ENCODE measurements at places on chromosomes 4 and X.
A peak's percentile ranks its signal among the peaks of the same experiment; 100 is the strongest.

DNA sequence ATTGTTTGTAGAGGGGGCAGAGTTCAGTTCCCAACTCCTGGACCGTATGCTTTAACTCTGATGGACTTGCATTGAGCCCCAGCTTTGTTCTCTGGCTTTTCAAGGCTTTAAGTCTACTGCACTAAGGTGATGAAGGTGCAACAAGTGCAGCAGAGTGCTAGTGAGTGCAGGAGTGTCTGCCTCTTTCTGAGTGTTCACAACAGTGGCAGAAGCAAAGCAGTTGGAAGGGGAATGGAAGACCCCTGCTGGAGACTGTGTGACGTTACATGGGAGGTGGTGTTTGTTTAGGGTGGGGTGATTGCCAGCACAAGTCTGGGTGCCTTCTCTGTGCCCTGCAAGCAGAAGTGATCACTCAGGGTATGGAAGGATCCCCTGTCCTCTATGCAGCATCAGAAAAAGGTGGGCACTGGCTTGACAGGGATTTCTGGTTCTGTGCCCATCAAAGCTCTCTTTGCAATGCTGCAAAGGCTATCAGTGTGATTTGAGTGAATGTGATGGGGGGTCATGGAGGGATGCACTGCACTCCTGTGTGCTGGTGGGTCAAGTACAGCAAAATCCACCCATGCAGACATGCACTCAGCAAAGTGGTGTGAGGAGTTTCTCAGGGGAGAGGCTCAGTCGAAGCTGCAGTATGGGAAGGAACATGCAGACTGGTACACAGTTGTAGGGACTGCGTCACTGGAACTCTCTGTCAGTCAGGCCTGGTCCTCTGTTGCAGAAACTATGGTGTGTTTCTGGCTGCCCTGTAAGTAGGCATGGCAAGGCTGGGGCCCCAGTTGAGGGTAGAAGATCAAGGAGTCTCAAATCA is 70.9 kb upstream of the UGT2B7 start:
- no peaks in the 10 kb centered on the region for H3K36me3 ChIP-seq
- no peak overlapping the region for H3K4me3 ChIP-seq
- no peak for DNase-seq

DNA sequence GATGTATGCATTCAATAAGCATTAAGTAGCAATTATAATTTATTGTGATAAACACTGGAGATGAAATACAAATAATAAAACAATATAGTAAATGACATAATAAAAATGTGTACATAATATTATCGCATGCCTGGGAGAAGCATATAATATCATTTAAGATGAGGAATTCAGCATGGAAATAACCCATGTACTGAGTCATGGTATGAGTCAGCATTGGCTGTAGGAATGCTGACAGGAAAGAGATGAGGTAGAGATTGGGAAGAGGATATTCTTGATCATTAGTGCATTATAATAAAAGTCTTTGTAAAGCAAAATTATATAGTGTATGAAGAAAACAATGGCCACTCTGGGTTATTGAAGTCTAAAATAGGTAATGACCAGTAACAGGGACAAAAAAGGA is 82.8 kb downstream of the MAGEB10 start:
- no peaks in the 10 kb centered on the region for H3K36me3 ChIP-seq
- H3K27ac ChIP-seq = no peak overlapping the region

GRCh38 chr4:24933684-24934275 is 20.9 kb upstream of the CCDC149 start:
- no peak for DNase-seq
- H3K36me3 ChIP-seq = no peaks in the 10 kb centered on the region

DNA sequence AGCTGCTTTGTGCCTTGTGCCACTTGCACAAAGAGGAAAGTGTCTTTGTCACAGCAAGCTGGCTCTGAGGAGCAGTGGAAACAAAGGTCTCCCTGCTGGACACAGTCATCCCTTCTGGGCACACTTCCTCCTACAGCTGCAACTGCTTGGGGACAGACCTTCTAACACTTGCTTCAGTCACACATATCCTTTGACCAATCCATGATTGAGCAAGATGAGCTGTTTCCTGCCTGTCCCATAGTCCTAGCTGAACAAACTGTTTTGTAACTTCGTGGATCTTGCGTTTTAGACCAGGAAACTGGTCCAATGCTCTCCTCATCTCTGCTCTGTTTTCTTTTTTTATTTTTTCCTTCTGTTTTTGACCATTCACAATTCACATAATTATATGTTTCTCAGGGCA is 98.5 kb downstream of the RRAGB start:
- no peaks in the 10 kb centered on the region for H3K36me3 ChIP-seq
- no peak for DNase-seq
- H3K27ac ChIP-seq = no peak overlapping the region
- no peaks in the 10 kb centered on the region for H3K27me3 ChIP-seq

GRCh38 chrX:115898382-115899001 is 272.1 kb upstream of the AGTR2 start:
- no peaks in the 10 kb centered on the region for H3K36me3 ChIP-seq
- no peaks in the 10 kb centered on the region for H3K4me1 ChIP-seq
- H3K27me3 ChIP-seq = no peaks in the 10 kb centered on the region
- H3K27ac ChIP-seq = no peak overlapping the region

DNA sequence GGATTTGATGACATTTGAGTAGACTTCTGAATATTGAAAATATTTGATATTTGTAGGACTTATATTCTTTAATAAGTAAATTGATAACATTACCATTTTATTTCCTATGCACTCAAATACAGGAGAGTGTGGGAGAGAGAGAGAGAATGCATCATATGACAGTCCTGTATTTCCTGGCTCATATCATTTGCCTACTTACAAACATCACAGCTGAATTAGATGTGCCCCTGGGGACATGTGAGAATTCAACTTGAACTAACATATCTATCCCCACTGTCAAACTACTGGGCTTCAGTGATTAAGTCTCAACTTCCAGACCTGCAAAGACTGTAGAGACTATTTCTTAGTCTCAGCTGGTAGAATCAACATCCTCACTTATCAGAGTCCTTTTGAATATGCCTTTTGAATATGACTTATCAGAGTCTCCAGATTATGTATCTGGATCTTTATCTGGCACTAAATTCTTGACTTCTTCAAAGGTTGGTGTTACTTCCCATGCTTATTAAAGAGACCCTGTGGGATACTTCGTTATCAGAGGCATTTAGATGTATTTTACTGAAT is 75.5 kb downstream of the PABPC4L start:
- H3K36me3 ChIP-seq = no peaks in the 10 kb centered on the region
- no peaks in the 10 kb centered on the region for H3K4me1 ChIP-seq
- H3K27me3 ChIP-seq = no peaks in the 10 kb centered on the region

DNA sequence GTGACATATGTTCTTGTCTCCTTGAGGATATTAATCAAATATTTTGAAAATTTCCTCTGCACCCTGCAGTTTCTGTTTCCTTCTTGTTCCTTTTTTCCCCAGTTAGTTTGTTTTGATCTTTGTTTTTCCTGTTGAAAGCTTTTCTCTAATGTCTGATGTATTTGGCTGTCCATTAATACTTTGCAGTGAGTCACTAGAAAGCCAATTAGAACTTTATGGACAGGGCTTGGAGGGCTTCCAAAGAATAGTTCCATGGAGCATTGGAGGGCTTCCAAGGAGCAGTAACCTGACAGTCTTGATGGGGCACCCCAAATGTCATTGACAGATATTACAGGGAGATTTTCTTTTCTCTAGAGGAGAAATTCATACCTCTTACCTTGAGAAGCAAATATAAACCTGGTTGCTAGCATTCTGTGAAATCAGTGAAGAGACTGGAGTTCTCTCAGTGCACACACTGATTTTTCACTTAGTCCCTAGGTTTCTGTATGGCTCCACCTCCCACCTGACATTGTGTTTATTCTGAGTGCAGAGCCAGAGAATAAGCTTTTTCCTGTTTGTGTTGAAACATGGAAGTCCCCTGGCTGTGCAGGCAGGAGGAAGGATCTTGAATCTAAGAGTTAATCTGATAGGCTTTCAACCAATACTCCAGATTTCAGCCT is 26.5 kb downstream of the SPARCL1 start:
- H3K4me1 ChIP-seq = peaks cover 31% of the 10 kb centered on the region
- no peak overlapping the region for H3K27ac ChIP-seq
- H3K4me3 ChIP-seq = no peak overlapping the region
- no peak for DNase-seq
- H3K36me3 ChIP-seq = no peaks in the 10 kb centered on the region
- no peaks in the 10 kb centered on the region for H3K27me3 ChIP-seq

DNA sequence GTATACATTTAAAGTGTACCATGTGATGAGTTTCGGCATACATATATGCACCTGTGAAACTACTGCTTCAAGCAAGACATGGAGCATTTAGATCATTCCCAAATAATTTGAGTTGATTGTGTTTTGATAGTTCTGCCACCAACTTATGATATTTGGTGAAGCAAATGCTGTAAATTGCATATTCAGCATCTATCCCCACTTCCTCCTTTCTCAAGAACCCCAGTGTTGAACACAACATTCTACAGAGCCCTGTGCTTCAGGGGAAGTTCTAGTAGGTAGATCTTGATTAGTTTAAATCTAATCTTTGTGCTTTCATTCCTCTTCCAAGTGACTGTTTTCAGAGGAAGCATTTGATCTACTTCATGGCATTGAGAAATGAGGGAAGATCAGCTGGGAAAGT is 5.4 kb upstream of the SHROOM3 start:
- H3K4me1 ChIP-seq = peaks cover 2% of the 10 kb centered on the region
- no peak overlapping the region for H3K4me3 ChIP-seq
- H3K36me3 ChIP-seq = no peaks in the 10 kb centered on the region
- no peak for DNase-seq
- H3K27me3 ChIP-seq = no peaks in the 10 kb centered on the region

DNA sequence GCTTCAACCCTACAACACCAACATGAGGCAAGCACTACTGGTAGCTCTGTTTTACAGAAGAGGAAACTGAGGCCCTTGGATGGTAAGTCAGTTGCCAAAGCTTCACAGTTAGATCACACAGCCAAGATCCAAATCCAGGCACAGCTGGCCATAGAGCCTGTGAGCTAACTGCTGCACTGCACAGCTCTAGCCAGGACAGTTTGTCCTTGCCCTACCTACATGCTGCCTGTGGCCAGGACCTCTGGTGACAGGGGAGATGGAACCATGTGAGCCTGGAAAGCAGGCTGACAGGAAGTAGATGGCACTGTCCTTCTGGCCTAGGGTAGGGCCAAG is 257.8 kb downstream of the FBXW7 start:
- no peaks in the 10 kb centered on the region for H3K27me3 ChIP-seq
- no peaks in the 10 kb centered on the region for H3K36me3 ChIP-seq
- no peak overlapping the region for H3K4me3 ChIP-seq
- no peak for DNase-seq

- no peak for DNase-seq
- H3K4me3 ChIP-seq = no peak overlapping the region
- H3K27me3 ChIP-seq = no peaks in the 10 kb centered on the region
- peaks cover 27% of the 10 kb centered on the region for H3K4me1 ChIP-seq
- H3K36me3 ChIP-seq = no peaks in the 10 kb centered on the region
Measured at GRCh38 chr4:100095729-100096595, 94.3 kb downstream of the DDIT4L start.

DNA sequence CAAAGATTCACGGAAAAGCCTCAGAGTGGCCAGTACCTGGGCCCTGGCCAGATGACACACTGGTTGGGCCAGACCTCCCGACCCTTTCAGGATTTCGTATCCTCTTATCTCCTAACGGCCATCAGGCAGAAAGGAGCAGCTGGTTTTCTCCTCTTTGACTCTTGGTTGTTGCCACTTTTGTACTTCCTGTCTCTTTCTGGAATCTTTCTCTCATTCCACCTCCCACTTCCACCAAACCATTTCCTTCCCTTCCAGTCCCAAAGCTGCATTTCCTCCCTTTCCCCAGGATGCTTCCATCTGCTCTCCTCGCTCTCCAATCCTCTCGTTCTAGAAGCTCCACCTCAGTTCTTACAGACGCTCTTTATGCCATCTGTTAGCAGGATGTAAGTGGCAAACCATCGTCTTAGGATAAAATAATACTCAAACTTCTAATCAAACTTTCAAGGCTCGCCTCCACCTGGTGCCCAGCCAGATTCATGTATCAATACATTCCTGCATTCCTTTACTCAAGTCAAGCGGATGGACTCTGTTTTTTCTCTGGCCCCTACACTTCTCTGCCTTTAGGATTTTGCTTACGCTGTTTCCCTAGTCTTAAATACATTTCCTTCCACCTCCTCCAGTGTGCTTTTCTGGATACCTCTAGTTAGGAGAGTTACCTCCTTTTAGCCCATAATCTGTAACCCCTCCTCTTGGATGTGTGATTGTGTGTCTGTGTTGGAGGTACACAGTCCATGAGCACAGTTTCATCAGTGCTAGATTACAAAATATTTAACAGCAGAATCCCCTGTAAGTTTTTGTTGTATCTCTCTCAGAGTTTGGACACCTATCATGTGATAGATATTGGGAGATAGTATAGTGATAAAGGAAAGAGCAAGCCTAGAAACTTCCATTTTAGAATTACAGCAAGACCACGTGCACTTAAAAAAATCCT is 70.4 kb downstream of the LDB2 start:
- H3K4me1 ChIP-seq = no peaks in the 10 kb centered on the region
- H3K36me3 ChIP-seq = no peaks in the 10 kb centered on the region
- no peaks in the 10 kb centered on the region for H3K27me3 ChIP-seq
- no peak for DNase-seq
- H3K4me3 ChIP-seq = no peak overlapping the region

- no peaks in the 10 kb centered on the region for H3K36me3 ChIP-seq
- DNase-seq = no peak
- no peak overlapping the region for H3K27ac ChIP-seq
- no peaks in the 10 kb centered on the region for H3K4me1 ChIP-seq
Measured at GRCh38 chrX:46374371-46374770, 170.8 kb downstream of the ZNF674 start.

DNA sequence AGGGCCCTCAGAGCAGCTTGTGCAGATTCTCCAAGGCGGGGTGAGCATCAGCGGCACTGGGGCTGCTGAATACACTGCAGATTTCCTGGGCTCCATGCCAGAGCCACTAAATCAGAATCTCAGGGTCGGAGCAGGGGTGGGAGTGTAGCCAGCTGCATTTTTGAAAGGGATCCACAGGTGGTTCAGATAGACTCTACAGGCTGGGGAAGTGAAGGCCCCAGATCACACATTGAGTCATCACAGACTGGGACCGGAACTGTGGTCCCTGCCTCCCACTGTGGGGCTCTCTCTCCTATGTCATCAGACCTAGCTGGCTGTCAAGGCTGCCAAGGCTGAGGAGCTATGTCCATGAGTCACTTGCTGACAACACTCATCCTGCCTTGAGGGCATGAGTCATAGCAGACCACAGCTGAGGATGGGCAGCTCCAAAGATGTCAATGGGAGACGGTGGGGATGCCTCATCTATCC is 162.3 kb upstream of the MAMLD1 start:
- H3K27me3 ChIP-seq = no peaks in the 10 kb centered on the region
- peaks cover 3% of the 10 kb centered on the region for H3K4me1 ChIP-seq
- H3K27ac ChIP-seq = no peak overlapping the region
- no peak overlapping the region for H3K4me3 ChIP-seq

GRCh38 chr4:39458505-39459300 is at the start of the genes LIAS and RPL9:
Gene LIAS, plus strand, starts transcription at chr4:39459056. Its CDS starts 62 bp downstream, at chr4:39459118.
Gene RPL9, minus strand, starts transcription at chr4:39458922. Its CDS starts 483 bp downstream, at chr4:39458439.
- H3K27me3 ChIP-seq = no peaks in the 10 kb centered on the region
- peak within 1 kb of the TSS; percentile 90 for H3K4me3 ChIP-seq
- peaks cover 32% of the 10 kb centered on the region for H3K4me1 ChIP-seq
- peaks cover 55% of the 10 kb centered on the region for H3K36me3 ChIP-seq
- peak; percentile 96 for DNase-seq
